ENCODE measurements at places on chromosomes 7 and 10.

- no peak for DNase-seq
Measured at GRCh38 chr7:55365205-55365674, at the start of gene LANCL2. LANCL2 (plus strand) TSS chr7:55365337; CDS start chr7:55366026, 689 bp downstream.

GRCh38 chr7:5425507-5426225 lies 2.0 kb upstream of the TNRC18 start:
- DNase-seq: no peak

GRCh38 chr10:53846809-53847208 lies 954.2 kb downstream of the PCDH15 start:
- no peak for DNase-seq

DNA sequence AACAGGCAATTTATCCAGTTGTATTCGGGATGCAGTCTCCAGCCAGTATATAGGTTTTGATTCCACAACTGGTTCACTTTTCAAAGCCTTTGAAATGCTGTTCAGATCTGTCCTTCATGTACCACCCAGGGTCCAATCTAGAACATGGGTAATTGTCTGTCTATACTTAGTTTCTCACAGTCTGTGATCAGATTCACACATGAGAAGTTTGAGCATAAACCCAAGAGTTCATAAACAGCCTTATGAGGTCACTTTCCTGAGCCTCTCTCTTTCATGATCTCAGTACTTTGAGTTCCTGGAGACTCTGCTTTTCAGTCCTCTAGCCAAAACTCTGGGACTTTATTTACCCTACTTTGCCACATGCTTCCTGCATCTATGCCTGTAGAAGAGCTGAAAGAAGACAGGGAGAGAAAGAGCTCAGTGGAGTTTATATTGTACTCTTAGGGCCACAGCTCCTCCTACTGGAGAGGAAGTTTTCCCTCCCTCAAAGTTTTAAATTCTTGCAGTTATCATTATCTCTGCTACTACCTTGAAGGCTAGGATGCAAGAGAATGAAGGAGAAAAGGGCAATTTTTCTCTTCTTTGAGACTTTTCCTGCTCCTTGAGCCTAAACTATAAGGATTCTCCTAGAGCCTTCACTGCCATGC lies 172.0 kb downstream of the ZEB1 start:
- no peak for DNase-seq

DNA sequence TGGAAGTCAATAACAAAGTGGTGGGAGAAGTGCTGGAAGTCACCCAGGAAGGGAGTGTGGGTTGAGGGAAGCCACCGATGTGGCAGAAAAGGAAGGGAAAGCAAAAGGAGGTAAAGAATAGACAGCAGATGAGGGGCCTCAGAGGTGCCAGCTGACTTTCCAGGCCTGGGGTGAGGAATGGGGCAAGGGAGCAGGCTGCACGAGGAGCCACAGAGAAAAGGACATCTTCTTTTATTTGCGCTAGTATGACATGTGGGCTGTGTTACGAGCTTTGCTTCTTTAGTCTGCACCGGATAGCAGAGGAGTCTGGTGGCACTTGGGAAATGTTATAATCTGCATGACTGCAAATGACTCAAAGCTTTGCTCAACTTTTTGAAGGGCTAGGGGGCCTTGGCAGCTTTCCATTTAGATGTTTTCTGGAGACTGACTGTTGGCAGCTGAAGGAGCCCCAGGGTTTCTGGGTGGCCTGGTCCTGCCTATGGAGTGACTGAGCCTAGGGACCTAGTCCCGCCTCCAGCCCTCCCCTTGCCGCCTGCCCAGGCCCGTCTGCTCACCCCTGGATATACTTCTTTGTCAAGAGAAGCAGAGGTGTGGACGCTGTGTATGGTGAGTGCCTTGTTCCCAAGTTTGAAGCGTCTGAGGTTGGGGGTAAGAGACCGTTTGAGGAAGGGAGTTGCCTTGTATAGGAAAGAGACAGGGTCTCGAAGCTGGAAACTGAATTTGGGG lies 5.1 kb downstream of the PRXL2A start:
- no peak for DNase-seq

GRCh38 chr10:88986549-88987242 lies 3.9 kb upstream of the FAS start:
- no peak for DNase-seq

GRCh38 chr10:133010095-133010842 lies 67.9 kb upstream of the CFAP46 start:
- DNase-seq: no peak

DNA sequence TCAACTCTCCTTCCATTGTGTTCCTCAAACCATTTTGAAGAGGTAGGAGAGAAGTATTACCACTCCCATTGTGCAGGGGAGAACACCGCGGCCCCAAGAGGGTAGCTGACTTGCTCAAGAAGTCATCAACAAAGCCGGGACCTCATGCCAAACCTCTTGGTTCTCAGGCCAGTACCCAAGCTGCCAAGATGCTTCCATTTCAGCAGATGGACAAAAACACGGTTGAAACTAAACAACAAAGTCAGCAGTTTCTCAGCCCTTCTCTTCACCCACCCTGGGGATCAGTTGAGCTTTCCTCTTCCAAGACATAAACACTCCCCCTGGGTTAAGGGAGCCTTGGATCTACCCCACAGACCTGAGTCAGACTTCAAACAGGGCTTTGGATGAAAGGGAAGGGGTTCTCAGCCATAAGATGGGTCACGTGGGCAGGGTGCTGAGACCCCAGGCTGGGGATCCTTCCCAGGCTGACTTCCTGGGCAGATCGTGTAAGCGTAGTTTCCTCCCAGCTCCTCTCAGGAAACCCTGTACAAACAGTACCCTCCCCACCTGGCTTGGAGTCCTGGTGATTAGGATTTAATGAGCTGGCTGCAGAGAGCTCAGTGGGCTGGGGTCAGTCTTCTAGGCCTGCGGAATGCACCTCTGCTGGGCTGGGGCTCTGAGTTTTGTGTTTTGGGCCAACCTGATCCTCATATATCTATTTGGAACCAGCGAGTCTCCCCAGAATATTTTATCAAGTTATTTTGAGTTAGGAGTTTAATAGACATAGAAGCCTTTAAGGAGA lies 27.3 kb downstream of the EMX2 start:
- no peak for DNase-seq

DNA sequence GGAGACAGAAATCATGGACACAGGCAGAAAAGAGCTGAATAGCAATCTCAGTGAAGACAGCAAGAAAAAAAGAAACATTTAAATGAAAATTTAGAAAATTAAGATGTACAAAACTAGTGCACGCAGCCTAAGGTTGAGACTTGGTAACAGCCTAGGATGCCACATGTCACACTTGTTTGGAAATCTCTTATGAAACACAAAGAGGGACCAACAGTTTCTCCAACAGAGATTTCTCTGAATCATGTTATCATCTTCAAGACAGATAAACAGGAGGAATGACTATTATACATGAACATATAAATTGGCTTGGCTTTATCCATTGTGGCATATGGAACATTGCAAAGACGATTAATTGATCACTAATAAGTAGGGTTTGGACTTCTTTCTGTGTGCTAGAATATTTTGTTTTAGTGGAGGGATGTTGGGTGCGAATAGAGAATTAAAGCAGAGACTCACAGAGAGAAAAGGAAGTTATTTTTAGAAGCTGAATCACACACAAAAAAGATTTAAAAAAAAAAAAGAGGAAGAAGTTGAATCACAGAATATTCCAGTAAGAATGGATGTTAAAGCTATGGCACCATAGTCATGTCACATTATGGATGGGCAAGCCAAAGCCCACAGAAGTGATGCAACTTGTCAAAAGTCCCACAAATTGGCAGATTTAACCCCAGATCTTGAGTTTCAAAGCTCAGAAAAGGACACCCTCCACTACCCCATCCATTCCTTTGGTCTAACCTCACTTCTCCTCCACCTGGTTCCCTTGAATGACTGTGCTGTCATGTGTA lies 91.6 kb downstream of the MYOF start:
- DNase-seq: no peak

- no peak for DNase-seq
Measured at GRCh38 chr7:64541438-64542359, 21.2 kb downstream of the ZNF680 start.

GRCh38 chr10:46527241-46527811 lies 29.1 kb downstream of the GPRIN2 start:
- no peak for DNase-seq

DNA sequence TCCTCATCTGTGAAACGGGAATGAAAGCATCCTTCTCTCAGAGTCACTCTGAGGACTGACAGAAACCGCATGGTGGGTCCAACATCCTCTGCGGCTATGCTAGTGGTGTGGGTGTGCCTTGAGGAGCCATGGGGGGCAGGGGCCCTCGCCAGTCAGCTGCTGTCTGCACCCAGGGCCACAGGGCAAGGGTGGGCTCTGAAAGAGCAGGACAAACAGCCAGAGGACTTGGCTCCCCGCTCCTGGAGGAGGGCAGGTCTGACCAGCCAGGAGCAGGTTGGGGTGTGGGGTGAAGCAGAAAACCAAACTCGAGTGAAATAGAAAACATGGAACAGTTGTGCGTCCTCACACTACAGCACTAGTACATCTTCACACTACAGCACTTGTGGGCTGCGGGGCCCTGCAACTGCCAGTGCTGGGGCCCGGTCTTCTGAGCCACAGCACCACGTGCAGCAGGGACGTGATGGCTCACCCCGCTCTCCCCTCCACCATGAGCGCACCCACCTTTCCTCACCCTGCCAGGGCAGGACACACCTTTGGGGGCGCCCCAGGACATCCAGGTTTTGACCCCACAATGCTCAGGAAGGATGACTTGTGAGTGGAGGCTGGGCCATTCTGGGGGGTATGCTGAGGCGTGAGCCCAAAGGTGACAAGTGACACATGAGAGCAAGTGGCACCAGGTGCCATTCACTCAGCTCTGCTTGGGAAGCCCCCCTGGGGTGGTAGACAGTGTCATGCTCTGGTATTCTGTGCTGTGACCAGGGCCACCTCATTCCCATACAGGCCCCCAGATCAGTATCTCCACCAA lies 96.1 kb upstream of the RET start:
- DNase-seq: no peak

Data from activated T-helper 1 cell treated with anti-CD3 and anti-CD28 coated beads, Interleukin-2, amount 50 U/mL, for 16 hours (primary cell).